ENCODE measurements at places on chromosomes 6 and 20.
A peak's percentile ranks its signal among the peaks of the same experiment; 100 is the strongest.

- no peak for DNase-seq
These were observed 14.6 kb downstream of the MYH7B start for GRCh38 chr20:34970193-34970840.

- DNase-seq: no peak
These were observed 436.7 kb downstream of the RNF144B start for GRCh38 chr6:18823782-18824386.

DNA sequence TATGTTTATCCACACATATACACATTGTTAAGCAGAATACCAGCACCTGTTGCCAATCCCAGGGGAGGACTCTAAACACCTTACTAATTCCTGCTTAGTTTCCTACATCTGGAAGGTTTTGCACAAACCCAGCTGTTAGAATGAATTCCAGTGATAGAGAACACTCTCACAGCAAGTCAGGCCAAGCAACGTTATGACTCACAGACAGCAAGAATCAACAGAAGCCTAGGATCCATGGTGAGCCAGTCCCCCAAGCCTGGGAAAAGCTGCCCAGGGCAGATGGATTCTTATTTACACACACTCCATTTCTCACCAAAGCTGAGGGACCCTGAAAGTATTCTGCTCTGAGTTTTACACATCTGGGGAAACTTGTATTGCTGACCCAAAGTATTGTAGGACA is 291.7 kb downstream of the SLC35F1 start:
- no peak for DNase-seq

DNA sequence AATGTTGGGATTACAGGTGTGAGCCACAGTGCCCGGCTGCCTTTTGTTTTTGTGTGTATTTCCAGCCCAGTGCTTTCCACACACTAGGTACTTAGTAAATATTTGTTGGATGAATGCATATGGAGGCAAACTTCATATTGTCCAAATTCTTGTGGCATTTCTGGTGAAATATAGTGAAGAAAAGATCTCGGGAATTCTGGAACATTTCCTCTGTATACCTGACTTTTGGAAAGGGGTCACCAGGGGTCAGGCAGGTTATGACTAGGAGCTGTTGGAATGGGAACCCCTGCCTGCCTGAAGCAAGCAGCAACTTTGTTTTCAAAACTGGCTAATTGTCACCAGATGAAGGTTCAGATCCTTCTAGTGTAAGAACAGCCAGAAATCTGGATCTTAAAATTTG is 12.1 kb upstream of the SCP2D1 start:
- DNase-seq: no peak

GRCh38 chr6:56643379-56644089 is 845 bp upstream of the DST start:
- no peak for DNase-seq

- DNase-seq: no peak
These were observed 63.7 kb upstream of the CTNNBL1 start for GRCh38 chr20:37630166-37630565.

DNA sequence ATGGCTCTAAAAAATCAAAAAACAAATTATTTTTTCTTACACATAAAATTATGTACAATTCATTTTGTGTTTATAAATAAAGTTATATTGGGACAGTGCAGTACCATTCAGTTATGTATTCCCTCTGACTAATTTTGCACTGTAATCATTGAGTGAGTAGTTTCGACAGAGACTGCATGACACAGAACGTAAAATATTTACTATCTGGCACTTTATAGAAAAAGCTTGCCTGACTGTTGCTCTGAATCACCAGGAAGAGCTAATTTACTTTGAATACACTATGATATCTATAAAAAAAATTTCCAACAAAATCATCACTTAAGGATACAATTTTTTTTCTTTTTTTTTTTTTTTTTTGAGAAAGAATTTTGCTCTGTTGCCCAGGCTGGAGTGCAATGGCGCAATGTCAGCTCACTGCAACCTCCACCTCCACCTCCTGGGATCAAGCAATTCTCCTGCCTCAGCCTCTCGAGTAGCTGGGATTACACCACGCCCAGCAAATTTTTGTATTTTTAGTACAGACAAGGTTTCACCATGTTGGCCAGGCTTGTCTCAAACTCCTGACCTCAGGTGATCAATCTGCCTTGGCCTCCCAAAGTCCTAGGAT is 11.0 kb upstream of the KHDC1L start:
- no peak for DNase-seq

- DNase-seq: peak; percentile 67
These were observed 235.2 kb upstream of the TAB2 start for GRCh38 chr6:149082320-149082719.

- DNase-seq: no peak
These were observed 20.4 kb upstream of the BPIFB1 start for GRCh38 chr20:33262658-33263065.

- no peak for DNase-seq
These were observed 333.5 kb upstream of the MAN1A1 start for GRCh38 chr6:119683031-119683430.

DNA sequence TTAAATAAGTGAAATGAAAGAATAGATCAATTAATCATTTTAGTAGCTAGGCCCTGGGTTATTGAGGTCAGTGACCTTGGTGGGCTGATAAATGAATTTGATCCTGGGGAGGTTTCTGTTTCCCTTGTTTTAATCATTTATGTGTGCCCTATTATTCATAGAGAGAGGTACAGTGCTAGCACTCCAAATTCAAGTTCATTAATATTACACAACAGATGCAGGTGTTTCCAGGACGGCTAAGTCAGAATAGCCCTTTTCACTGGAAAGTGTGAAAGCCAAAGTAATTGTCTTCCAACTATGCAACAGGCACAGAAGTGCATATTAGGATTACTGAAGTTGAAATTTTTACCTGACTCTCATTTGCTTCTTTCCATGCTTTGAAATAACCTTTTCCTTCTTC is 61.7 kb upstream of the SGK1 start:
- no peak for DNase-seq

DNA sequence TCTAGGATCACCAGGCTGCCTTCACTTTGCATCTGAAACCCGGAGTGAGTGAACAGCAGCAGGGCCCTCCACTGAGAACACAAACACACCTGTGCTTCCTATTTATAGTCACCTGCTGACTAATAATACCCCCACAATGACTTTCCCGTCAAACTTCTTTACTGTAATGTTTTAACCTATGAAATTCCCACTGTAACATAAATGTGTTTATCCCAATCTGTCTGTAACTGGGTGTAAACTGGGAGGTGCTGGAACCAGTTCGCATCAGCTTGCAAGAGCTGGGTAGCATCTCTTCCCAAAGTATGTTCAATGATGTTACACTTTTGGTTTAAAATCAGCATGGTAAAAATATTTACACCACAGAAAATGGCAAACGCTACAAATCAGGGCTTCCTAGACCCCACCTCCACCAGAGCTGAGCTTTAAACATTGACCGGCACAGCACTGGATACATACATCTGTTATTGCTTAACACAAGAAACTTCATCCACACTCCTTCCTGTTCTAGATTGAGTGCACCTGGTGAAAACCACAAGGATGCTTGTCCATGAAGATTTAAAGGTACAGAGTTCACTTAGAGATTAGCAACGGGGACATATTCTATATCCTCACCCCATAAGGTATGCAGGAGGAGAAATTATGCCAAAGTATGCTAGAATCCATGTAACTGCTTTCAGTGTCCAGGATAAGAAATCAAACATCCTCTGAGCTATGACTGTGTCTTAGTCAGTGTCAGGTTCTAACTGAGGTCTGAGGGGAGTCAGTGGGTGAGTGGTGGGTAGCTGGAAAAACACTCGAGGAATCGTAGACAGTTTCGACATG is 79.0 kb downstream of the ALDH8A1 start:
- no peak for DNase-seq

DNA sequence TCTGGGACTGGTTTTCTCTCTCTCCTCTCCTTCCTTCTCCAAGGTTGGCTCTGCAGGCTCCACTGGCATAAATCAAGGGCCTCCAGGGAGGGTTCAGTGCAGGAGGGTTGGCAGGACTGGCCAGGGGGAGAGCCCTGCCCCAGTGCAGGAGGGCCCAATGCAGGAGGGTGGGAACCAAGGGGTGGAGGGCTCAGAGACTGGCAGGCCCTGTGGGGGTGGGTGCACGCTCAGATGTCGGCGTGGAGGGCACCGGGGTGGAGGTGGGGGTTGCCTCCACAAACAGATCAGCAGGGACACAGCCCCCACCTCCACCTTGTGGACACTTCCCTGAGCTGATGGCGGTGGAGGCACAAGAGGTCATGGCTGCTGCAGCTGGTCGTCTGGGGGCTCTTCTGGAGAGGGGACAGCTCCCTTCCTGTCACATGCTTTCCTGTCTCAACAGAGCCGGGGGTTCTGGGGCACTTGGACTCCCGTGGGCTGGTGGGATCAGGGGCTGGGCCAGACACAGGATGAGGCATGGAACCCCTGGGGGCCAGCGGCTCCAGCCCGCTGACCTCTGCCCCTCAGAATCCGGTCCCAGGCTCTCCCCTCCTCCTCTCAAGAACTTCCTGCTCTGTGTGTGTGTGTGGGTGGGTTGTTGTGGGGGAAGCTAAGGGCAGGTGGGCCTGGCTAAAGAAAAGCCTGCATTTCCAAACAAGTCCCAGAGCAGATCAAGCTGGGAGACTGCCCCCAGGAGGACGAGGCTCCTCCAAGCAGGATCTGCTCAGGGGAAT is 2.7 kb upstream of the ABHD16B start:
- DNase-seq: no peak

GRCh38 chr6:36720251-36721141 is 22.9 kb downstream of the RAB44 start:
- no peak for DNase-seq

DNA sequence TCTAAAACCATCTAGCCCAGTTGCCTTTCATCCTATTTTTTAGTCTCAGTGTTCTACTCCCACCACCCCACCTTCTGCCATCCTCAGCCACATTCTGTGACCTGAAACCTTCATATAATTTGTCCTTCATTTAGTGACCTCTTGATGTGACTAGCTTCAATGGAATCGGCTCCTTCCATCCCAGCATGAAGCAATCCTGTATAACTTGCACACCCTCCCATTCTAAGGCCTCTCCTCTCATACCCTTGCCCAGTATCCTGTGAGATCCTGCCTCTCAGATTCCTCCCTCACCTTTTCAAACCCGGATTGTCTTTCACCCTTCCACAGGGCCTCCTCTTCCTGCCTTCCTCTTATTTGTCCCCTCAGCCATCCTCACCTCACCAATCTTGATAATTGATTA is 3.1 kb downstream of the ZNF76 start:
- DNase-seq: no peak

DNA sequence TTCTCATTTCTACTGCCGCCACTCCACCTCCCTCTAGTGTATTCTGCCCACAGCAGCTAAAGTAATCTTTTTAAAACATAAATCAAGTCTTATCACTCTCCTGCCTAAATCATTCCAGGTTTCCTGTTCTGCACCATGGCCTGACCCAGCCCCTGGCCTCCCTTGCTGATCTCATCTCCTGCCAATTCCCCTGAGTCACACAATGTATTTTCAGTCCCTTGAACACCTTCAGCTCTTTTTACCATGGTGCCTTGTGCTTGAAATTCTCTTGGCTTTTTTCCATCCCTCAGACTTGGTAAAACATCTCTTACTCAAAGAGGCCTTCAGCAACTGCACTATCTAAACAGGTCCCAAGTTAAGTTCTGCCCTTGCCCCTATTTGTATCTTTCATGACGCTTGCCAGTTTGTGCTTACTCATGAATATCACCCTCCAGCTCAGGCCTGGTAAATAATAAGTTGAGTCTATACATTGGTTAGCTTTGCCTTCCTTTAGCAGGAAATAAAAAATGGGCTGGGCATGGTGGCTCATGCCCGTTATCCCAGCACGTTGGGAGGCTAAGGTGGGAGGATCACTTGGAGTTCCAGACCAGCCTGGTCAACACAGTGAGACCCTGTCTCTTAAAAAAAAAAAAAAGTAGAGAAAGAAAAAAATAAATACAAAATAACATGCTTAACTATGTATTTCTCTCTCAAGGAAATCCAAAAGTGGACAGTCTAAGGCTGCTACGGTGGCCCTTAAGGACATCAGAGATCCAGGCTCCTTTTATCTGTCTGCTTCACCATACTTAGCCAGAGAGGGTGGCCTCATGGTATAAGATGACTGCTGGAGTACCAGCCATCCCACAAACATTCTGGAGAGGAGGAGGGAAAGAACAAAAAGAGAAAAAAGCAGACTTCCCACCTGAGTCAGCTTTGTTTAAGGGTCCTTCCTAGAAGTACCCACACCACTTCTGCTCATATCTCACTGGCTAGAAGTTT is 62.2 kb downstream of the ARFGEF2 start:
- no peak for DNase-seq

- DNase-seq: no peak
These were observed 47.2 kb upstream of the CCN2 start for GRCh38 chr6:131998255-131998982.

GRCh38 chr6:83472767-83473166 is 39.6 kb upstream of the PRSS35 start:
- no peak for DNase-seq

DNA sequence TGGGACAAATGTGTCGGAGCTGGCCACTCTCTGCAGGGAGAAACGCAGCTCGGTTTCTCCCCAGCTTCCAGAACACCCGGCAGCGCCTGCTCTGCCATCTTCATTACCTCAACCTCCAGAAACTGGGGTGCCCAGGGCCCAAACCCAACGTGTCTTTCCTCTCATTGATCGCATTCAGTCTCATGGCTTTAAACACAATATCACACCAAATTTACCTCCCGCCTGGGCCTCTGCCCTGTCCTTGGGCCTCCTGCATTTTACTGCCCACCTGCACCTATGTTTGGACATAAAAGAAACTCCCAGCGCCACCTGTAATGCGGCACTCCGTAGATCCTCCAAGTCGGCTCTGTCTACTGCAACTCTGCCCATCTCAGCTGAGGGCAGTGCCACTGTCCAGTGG is 22.2 kb downstream of the SERPINB6 start:
- no peak for DNase-seq

DNA sequence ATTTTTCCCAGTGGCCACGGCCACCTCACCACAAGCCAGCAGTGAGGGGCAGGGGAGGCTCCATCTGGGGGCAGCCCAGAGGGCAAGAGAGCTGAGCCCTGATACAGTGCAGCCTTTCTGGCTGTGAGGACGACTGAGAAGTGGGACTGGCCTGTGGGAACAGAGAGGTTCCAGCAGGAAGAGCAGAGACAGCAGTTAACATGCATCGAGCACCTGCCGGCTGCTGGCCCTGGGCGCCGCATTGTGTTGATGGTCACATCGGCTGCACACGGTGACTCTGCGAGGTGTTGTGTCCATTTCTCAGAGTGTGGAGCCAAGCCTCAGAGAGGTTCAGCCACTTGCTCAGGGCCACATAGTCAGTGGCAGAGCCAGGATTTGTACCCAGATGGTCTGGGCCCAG is 9.8 kb downstream of the FOXS1 start:
- no peak for DNase-seq

DNA sequence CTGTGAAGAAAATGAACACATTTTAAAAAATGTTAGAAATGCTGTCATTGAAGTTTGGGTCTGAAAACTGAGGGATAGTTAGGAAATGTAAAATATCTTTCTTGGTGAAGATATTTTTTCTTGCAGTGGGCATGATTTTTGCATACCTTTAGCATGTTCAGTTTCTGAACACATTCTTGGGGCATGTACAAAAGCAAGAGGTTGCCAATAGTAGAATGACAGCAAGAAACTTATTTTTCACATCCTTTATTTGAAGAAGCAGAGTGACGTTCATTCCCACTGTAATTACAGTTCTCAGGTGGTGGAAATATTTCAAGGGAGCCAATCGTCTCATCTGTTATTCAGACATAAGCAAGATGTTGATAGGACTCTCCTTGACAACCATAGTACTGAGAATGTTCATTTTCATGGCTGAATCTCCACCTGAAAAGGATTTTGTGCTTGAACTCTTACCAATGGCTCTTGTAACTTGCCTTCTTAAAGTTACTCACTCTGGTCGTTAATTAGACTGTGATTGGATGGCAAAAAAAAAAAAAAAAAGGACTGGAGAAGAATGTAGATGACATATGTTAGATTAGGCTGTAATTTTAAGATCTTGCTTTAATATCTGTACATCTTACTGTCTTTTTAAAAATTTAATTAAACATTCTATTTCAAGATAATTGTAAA is 74.4 kb downstream of the DOK5 start:
- no peak for DNase-seq

All from memory B cell (primary cell).